ENCODE measurements at places on chromosomes 5 and 9. TPM values are rescaled to one million over a fixed set of nuclear protein-coding genes. Genes with fewer than 3 reads are reported as not detected.

Gene OR1L4
- total RNA-seq: not detected

Gene TAF11L10
- total RNA-seq: not detected

Gene CLINT1
- 66.9 TPM for total RNA-seq

Gene LRRC14B
- 3.2 TPM for total RNA-seq

Gene PCDHGA8
- 6.9 TPM for total RNA-seq

Gene GLRA1
- 5.5 TPM for total RNA-seq

Gene RANBP3L
- 15.5 TPM for total RNA-seq
